Cortex of kidney (tissue), 1 donor: ENCODE measurements at places on chromosomes 3 and 15.

DNA sequence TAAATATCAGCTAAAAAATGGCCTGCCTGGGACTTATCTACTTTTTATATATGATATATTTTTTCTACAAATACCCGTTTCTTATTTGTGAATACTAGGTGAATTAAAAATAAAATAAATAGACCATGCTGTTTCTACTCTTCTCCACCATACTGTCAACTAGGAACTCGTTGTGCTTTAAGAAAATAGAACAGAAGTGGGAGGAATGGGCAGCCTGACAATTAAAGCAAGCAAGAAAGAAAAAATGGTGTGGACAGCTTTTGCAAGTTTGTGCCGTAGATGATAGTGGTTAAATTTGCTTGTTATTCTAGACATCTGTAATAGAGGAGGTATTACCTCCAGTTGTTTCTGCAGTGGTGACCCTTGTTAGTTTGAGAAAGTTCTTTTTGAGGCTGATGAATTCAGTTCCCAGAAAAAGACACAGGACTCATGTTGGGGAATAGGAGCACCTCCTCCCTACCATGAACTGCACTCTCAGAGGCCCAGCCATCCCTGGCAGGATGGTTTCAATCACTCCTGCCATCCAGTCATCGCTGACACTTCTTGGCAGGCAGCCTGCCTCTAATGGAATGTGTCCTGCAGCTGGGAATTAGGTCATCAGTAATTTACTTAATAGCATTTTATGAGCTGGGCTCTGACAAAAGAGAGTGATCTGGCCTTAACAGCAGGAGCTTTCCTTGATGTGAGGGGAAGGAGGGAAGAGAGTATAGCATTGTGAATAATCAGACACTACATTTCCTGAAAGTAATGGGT lies 105.0 kb upstream of the GAP43 start:
- DNase-seq, result no peak

DNA sequence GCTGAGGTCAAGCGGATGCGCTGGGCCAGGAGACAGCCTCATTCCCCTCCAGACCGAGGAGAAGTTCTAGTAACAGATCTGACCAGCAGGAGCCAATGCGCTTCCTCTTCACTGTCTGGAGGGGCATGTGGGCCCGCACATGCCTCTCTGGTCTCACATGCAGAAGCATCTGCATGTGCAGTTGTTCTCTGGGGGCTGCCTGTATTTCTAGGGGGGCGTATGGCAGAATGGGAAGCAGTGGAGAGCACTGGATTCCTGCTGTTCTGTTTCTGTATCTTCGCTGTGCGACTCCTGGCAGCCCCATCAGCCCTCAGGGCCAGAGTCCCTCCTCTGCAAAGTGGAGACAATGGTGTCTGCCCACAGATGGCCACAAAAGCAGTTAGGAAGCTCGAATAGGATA lies 170.4 kb upstream of the IQSEC1 start:
- DNase-seq, result no peak

GRCh38 chr3:188486126-188486525 lies 332.2 kb downstream of the LPP start:
- DNase-seq, result no peak

DNA sequence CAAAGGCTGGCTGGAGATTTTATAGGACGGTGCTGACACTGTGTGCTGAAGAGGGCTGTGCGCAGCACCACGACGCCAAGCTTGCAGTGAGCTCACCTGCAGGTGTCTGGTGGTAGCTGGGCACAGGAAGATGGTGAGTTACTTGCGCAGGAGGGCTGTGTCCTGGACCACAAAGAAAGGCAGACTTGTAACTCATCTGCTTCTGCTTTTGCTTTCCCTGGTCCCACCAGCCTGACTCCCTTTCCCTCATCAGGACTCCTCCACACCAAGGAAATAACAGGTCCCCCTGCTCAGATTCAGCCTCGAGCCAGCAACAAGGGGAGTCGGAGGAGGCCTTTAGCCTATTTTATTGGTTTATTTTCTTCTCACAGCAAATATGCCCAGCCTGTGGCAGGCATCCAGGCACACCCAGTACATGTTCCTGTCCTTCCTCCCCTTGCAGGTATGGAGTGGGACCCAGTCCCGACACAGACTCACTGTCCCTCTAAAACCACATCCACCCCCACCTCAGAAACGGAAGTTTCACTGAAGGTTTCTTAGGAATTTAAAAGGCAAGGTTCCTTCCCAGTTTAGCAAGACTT lies 35.6 kb upstream of the FLNB start:
- no peak for DNase-seq

GRCh38 chr15:93382200-93382820 lies 293.3 kb upstream of the RGMA start:
- no peak for DNase-seq

DNA sequence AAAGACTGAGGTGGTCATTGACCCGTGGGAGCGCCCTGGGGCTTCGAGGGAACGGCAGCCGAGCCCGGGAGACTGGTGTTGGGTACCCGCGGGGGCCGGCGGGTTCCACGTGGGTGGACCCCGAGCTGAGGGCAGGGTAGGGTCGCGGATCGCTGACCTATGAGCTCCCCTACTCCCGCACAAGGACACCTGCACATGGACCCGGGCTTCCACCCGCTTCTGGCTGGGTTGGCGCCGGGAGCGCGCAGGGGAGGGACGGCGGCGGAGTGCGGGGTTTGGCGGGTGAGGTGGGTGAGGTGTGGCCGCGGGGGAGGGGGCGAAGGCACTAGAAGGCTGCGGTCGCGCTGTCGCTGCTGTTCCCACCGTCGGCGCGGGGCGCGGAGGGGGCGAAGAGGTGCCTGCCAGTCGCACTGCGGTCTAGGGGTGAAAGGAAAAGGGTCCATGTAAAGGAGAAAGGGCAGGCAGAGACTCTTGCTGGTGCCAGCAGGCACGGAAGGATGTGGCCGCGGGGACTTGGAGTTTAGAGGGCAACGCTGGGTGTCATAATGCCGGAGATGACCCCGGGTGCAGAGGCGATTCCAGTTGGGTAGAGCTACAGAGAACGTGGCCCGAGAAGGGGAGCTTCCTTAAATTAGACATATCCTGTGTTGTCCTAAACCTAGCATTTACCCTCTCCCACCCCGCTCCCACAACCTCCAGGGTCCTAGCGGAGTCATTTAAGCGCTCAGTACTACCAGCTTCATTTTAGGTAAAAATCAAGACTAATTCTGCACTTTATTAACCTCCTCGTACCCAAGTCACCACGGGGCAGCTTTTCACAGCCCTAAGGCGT lies 245.9 kb upstream of the TOPAZ1 start:
- no peak for DNase-seq

- no peak for DNase-seq
Measured at GRCh38 chr3:57046101-57046765, 14.2 kb upstream of the SPATA12 start.
